HEK293T (cell line): ENCODE measurements at places on chromosomes 7 and 10.

DNA sequence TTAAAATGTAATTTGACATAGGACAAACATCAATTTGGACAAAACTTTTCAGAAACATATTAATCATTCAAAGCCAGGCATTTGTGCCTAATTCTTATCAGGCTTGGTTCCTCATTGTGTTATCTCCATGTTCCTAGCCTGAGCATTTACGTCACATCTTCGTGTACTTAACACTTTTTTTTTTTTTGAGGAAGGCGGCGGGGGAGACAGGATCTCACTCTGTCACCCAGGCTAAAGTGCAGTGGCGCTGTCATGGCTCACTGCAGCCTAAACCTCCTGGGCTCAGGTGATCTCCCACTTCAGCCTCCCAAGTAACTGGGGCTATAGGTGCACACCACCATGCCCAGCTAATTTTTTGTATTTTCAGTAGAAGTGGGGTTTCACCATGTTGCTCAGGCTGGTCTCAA is 19.8 kb downstream of the HNRNPA2B1 start:
- no peak for DNase-seq

GRCh38 chr10:507355-507699 is 182.1 kb downstream of the DIP2C start:
- no peak for DNase-seq

- DNase-seq, result no peak
Measured at GRCh38 chr7:26587536-26587935, 276.9 kb downstream of the SKAP2 start.

GRCh38 chr10:133529576-133529946 is 2.4 kb downstream of the CYP2E1 start:
- no peak for DNase-seq

GRCh38 chr7:157553256-157553655 is 216.5 kb downstream of the DNAJB6 start:
- no peak for DNase-seq

GRCh38 chr7:601595-602340 is 82.1 kb upstream of the PDGFA start:
- DNase-seq, result no peak

GRCh38 chr10:128930515-128930914 is 536.5 kb upstream of the MGMT start:
- DNase-seq, result no peak

DNA sequence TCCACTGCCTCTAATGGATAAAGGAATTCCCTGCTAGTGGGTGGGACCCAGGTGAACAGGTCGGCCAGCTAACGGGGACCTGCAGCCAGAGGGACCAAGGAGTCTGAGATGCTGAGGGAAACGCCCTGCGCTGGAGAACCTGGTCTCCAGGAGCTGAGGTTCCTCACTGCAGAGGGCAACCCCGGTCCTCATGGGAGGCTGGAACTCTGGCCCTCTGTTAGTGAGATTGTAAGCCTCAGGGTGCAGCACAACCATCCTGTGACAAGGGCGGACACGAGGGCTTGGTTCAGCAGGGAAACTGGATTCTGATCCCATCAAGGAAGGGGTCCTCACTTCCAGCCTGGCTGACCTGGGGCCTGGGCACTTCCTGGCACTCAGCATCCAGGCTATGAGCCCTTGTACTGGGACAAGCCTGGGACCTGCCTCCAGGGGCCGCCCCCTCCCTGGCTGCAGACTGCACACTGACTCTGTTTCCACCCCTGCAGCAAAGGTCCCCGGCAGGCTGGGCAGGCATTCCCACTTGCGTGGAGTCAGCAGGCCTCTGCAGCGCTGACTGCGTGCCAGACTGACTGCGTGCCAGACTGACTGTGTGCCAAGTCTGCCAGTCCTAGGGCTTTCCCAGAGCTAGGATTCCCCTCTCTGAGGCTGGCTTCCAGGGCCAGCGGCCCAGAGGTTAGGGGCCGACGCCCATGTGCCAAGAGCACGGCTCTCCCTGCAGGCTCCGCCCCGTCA is 143.2 kb downstream of the MAPK8 start:
- no peak for DNase-seq

DNA sequence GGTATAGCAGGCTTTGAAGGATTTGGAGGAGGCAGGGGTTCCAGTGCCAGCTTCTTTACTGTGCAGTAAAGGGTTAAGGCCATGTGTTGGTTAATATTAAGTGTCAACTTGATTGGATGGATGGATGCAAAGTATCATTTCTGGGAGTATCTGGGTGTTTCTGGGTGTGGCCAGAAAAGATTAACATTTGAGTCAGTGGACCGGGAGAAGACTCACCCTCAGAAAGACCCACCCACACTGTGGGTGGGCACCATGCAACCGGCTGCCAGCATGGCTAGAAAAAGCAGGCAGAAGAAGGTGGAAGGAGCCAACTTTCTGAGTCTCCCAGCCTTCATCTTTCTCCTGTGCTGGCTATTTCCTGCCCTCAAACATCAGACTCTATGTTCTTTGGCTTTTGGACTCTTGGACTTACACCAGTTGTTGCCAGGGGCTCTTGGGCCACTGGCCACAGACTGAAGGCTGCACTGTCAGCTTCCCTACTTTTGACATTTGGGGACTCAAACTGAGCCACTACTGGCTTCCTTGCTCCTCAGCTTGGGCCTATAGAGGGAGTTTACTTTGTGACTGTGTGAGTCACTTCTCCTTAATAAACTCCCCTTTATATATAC is 6.8 kb upstream of the TRUB1 start:
- DNase-seq, result no peak

DNA sequence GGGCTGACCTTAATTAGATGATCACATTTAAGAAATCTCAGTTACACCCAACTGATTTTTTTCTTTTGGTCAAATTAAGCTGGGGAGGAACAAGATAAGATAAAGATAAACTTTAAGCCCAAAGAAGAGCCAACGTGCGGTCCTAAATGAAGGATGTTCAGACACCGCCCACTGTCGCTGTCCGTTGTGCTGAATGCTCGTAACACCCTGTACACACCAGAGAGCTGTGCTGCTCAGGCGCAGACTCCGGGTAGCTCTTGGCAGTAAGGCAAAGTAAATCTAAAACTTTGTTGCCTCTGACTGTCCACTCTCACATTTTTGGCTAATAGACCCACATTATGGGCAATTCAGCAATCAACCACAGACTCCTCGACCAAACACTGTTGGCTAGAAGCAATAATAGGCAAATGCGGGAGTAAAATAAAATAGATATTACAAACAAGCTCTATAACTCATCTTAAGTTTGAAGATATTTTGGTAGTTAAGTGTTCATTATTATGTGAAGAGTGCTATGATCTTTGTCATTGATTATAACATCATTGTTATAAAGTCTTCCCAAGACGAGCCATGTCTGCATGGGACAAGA is 57.1 kb downstream of the PLPP4 start:
- peak; percentile 76 for DNase-seq

DNA sequence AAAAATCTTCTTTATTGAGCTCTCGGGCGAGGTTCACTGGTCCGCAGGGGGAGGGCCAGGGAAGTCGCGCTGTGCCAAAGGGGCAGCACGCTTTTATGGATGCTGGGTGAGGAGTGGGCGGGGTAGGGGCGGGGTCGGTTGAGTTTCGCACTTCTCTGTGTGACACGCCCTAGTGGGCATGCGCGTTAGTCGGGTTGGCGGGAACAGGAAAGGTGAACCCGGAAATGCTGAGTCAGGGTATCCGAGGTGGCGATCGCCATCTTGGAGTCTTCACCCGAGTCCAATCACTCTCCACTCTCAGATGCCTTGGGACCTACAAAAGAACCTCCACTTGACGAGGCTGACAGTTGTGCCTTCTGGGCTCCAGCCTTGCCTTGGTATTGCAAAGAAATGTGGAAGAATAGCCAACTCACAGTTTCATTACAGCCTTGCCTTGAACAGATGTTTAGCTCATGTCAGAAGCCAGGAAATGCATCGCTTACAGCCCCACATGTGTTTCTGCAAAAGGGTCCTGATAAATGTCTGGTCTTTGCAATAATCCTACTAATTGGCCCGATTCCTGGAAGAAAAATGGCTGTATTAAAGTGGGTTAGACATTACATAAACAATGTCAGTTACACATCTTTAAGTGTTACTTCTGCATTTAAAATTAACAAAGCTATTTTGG is 64.1 kb downstream of the AHR start:
- no peak for DNase-seq

- DNase-seq, result no peak
Measured at GRCh38 chr7:30813466-30813865, 42.2 kb downstream of the MINDY4 start.

- DNase-seq, result no peak
Measured at GRCh38 chr7:77262316-77262715, 62.7 kb upstream of the FGL2 start.

DNA sequence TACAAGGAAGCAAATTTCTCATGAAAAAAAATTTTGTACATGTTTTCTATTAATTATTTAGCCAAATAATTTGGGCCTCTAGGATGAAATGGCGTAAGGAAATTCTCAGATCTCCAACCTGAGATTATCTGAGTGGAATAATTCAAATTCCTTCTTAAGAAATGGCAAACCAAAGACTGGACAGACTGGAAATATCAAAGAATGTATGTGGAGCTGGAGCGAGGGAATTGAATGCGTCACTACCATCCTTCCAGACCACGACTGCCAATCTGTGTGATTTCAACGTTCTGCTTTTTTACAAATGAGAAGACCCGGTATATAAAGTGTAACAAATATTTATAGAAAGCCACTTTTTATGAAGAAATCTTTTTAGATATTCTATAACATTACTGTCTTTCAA is 12.4 kb upstream of the BLNK start:
- no peak for DNase-seq

DNA sequence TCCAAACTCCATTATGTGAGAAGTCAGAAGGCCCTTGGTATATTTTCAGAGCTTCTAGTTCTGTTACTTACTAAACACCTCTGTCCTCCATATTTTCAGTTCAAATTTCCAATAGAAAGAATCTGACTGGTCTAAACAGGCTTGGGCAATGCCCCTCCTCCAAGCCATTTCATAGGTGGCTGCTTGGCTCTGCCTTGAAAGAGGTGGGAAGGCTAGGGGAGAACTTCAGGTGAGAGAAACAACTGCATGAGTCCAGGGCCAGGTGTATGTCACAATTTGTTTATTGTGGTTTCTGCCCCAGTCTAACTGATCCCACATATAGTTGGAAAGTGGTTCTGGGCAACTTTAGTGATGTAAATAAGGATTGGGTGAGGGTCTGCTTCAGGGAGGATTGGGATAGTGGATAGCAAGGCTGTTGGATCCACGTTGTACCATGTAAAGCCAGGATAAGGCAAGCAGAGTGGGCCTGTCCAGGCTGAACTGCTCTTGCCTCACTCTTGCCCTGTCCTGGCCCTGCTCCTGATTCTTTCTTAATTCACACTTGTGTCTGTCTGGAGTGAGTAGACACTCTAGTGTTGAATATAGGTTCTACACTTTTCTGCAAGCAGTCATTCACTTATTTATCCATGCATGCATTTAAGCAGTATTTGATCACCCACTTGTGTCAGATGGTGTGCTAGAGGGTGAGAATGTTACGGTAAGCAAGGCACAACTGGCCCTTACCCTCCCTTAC is 67.5 kb upstream of the COMTD1 start:
- no peak for DNase-seq

GRCh38 chr7:47441796-47442604 is 139.9 kb downstream of the TNS3 start:
- DNase-seq, result no peak

DNA sequence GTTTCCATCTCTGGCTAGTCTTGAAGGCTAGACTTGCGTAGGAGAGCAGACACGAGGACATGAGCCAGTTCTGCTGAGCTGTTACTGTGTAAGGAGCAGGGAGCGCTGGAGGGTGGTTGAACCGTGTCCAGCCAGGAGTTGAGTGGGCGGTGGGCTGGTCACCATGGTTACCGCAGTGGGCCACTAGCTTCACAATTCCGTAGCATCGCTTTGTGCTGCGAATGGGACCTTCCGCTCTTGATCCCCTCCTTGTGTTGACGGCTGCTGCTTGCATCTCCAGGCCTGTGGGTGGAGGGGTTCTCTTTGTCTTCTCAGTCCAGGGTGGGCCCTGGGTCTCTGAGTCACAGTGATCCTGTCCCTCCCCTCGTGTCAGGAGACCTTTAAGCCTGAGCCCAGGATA is 49.4 kb upstream of the OCM start:
- no peak for DNase-seq

DNA sequence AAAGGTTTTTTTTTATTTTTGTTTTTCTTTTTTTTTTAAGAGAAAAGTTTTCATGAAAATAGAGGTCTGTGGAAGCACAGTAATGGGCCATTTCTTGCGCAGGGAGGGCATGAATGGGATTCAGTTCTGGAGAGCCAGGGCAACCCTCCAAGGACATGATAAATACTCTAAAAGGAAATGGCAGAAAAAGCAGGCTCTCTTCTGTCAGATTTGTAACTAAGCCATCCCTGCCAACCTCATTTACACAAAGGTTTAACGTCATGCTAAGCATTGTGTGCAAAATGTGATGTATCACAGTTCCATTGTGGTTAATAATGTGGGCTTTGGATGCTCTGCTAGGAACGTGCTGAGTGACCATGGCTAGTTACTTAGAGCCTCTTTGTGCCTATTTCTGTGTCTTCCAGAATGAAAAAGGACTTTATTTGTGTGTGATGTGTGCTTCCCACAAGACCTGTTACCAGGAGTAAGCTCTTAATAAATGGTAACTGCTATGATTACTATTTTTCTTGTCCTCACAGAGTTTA is 1095.9 kb upstream of the SORCS1 start:
- DNase-seq, result no peak

- no peak for DNase-seq
Measured at GRCh38 chr10:34397324-34397723, 417.8 kb downstream of the PARD3 start.

DNA sequence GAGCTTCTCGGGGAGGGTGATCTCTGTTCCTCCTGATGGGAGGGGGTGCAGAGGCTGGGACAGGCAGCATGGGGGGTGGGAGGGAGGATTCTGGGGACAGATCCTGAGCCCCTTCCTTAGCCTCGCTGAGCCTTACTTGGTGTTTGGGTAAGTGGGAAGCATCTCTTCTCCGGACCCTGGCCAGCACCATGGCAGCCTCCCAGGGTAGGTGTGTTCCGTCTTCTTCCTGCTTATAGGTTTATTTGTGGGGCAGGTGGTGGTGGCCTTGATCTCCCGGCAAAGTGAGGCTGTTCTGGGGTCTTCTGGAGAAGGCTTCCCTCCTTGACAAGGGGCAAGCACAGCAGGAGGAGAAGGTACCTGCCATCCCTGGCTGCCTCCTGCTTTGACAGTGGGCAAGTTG is 226.9 kb downstream of the GLRX3 start:
- no peak for DNase-seq

GRCh38 chr7:47392241-47392759 is 189.6 kb downstream of the TNS3 start:
- DNase-seq, result no peak

DNA sequence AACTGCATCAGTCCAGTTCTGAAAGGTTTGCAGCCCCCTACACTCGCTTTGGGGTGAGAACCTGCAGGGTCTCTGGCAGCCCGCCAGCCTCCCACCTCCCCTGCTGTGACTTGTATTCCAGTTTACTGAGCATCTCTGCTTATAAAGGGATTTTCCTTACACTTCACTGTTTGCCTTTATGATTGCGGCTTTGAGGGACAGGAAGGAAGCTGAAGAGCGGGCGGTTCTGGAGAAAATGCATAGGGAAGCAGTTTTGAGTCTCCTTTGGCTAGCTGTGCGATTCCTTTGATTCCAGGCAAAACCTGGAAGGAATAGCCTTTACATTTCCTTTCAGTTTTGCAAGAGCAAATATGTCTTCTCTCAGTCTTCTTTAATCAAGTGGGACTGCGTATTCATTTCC is 65.0 kb upstream of the TRIM8 start:
- no peak for DNase-seq

- no peak for DNase-seq
Measured at GRCh38 chr10:29681676-29682448, 47.1 kb upstream of the SVIL start.

- no peak for DNase-seq
Measured at GRCh38 chr7:43463401-43463980, 119.4 kb upstream of the STK17A start.
